ENCODE measurements at places on chromosomes 13 and 19.

DNA sequence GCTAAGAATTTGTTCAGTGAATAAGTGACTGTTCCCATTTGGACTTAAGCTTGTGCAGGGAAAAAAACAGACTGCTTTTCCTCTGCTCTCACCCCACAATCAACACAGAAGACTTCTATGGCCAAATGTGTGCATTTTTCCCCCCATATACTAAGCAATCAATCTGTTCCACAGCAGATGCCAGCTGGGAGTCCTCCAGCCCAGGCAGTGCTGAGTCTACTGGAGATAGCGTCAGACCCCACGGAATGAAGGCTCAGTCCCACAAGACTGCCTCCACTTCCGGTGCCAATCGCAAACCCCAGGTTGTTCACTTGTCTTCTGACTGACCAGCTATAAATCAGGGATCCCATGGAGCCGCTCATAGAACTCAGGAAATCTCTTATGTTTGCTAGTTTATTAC lies 69.5 kb upstream of the ANKRD10 start:
- no peak for DNase-seq

DNA sequence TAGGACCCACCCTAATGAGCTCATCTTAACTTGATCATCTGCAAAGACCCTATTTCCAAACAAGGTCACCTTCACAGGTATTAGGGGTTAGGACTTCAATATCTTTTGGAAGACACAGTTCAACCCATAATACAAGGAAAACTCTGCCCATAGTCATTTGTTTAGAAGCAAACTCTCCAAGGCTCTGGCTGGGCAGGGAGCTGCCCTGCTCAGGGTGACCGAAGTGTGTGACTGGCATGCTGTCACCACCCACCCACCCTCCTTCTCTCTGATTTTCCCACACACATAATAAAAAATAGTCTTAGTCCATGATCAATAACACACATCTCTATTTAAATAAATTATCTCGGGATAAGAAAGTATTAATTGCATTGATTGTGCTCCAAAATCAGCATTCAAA lies 161.1 kb downstream of the KCTD15 start:
- DNase-seq, result no peak

GRCh38 chr13:105642511-105642958 lies 892.9 kb downstream of the EFNB2 start:
- DNase-seq, result no peak

DNA sequence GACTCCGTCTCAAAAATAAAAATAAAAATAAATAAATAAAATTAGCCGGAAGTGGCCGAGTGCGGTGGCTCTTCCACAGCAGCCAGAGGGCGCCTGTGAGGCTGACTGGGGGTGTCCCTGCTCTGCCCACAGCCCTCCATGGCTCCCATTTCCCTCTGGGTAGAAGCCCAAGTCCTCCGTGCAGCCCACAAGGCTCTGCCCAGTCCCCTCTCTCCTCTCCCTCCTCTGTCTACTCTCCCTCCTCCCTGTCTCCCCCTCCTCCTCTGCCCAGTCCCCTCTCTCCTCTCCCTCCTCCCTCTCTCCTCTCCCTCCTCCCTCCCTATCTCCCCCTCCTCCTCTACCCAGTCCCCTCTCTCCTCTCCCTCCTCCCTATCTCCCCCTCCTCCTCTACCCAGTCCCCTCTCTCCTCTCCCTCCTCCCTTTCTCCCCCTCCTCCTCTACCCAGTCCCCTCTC lies 20.4 kb downstream of the MISP start:
- DNase-seq, result peak; percentile 68

DNA sequence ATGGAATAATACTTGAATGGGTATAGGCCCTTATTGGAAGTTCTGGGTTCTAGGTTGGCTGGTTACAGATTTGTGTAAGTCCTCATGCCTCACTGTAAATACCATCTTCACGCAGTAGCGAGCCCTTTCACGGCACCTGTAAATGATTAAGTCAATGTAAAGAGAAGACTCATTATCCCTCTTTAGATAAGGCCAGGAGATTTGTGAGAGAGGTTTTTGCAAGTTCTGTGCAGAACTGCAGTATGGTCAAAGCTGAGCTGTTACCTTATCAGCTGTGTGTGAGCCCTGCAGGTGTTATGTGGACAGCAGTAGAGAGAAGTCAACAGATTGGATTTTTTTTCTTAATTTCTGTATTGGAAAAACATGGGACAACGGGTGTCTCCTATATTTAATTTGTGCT lies 141.6 kb downstream of the SHISA2 start:
- DNase-seq, result no peak

DNA sequence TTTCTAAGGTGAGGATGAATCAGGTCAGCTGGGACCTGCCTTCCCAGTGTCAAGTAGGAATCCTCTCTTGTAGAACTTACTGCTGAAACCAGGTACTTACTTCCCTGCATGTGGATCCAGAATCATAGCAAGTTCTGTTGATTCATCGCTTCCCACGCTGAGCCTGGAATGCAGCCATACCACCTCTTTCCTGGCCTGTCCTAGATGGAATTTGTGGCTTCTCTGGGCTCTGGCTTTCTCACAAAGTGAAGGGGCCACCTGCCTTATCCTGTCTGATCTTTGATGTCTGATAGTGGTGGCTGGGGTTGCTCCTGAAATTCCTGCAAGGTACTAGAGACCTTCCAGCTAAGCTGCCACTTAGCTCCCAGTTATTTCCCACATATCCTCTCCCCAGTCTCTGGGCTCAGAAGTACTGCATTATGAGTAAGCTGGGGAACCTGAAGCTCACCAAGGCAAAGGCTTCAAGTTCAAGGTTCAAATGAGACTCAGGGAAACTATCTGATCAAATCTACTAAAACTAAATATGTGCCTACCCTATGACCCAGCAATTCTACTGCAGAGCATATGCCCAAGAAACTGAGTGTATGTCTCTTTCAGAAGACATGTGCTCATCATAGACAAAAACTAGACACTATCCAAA lies 103.5 kb downstream of the SUCLA2 start:
- no peak for DNase-seq

DNA sequence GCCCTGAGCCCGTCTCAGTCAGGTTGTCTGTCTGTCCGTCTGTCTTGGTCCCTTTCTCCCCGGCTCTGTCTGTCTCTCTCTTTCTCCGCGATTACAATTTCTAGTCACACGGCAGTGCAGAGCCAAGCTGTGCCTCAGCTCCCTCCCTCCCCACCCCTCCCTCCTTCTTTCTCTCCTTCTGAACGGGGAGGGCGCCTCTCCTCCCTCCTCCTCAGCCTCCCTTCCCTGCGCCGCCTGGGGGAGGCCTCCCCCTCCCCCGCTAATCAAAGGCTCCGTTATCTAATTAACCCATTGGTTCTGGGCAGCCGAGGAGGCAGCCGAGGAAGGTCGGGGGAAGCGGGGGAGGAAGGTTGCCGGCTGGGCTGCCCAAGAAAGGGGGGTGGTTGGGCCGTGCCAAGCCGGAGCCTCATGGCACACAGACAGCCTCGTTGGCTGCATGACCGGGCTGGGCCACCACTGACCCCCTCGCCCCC lies 16.5 kb downstream of the LRRC4B start:
- no peak for DNase-seq

- DNase-seq, result no peak
These were observed 239.5 kb downstream of the DIAPH3 start for GRCh38 chr13:59924256-59924655.

GRCh38 chr19:52941941-52942385 lies 18.7 kb upstream of the ZNF888 start:
- DNase-seq, result peak; percentile 41

GRCh38 chr13:27997904-27998522 lies 9.5 kb upstream of the URAD start:
- DNase-seq, result peak; percentile 60

GRCh38 chr19:28313633-28314032 lies 899.3 kb downstream of the UQCRFS1 start:
- no peak for DNase-seq

DNA sequence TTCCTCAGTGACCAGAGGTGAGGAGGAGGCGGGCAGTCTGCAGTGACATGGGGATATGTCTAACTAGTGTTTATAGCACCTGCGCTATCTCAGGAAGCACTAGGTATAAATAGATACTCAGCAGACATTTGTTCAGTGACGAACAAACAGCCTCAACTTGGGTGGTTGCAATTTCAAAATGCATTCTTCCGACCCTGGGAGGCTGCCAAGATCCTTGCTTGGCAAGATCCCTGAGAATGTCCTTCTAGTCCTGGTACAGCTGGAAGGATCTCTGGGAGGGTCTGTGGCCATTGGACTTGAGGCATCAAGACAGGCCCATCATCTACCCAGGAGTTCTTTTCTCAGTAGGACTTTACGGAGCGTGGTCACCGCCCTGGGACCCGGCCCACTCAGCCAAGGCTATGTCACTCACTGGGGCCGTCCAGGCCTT lies 299.5 kb downstream of the ZNF536 start:
- no peak for DNase-seq

GRCh38 chr19:5588906-5589676 lies 21.3 kb upstream of the TINCR start:
- no peak for DNase-seq

DNA sequence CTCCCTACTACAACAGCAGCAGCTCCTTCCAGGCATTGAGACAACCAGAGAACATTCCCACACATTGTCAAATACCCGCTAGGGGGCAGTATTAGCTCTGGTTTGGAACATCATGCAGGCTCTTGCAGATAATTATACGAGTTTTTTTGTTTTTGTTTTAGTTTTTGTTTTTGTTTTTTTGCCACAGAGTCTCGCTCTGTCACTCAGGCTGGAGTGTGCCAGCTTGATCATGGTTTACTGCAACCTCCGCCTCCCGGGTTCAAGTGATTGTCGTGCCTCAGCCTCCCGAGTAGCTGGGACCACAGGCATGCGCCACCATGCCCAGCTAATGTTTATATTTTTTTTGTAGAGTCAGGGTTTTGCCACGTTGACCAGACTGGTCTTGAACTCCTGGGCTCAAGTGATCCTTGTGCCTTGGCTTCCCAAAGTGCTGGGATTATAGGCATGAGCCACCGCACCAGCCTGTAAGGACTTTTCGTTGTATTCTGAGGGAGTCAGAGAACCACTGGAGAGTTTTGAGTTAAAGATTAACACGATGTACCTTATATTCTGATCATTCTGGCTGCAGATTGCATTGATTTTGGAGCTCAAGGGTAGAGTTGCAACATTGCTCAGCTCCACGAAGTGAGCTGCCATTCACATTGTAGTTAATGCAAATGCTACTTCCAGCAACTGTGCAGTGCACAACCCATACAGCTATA lies 41.7 kb upstream of the CEACAM20 start:
- peak; percentile 75 for DNase-seq

- DNase-seq, result no peak
These were observed 8.9 kb upstream of the SLC15A1 start for GRCh38 chr13:98761126-98761985.

DNA sequence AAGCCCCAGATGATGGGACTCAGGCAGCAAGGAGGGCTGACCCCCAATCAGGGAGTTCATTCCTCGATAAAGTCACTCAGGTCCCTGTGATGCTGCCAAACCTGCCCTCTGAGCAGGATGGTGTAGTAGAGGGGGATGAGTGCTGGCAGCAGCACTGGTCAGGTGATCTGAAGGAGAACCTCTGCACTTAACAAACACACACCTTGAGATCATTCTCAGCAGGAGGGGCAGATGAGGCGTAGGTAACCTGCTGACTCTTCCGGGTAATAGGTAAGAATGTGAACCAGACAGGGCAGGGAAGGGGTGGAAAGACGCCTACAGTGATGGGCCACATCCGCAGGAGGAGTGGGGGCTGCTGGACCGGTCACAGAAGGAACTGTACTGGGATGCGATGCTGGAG lies 3.2 kb downstream of the ZNF446 start:
- no peak for DNase-seq

DNA sequence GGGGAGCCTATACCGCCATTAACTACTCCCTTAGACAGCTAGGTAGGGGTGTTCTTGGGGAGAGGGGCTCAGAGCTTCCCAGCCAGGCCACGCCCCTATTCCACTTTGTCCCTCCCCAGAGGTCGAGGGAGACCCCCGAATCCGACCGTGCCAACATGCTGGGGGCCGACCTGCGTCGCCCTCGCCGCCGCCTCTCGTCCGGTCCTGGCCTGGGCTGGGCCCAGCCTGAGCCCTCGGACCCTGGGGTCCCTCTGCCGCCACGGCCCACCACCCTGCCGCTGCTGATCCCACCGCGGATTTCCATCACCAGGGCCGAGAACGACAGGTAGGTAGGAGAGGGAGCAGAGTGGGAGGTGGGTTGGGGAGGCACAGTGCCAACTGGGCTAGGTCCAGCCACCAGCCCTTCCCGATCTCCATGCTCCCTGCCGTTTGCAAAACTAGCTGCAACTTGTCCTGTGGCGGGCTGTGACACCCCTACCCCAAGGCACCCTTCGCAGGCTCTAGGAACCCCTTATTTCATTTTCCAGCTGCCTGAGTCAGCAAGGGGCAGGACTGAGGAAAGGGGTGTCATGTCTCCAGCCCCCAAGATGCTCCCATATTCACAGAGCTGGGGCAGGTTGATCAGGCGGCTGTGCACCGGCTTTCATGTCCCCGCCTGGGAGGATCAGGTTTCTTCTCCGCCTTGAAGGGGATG lies 2.6 kb upstream of the PDE4A start:
- no peak for DNase-seq

GRCh38 chr13:31053091-31053490 lies 108.6 kb downstream of the HSPH1 start:
- DNase-seq, result no peak

- no peak for DNase-seq
These were observed 109.9 kb downstream of the OLFM4 start for GRCh38 chr13:53138376-53139036.

GRCh38 chr13:40496035-40496810 lies 170.2 kb downstream of the FOXO1 start:
- DNase-seq, result no peak

DNA sequence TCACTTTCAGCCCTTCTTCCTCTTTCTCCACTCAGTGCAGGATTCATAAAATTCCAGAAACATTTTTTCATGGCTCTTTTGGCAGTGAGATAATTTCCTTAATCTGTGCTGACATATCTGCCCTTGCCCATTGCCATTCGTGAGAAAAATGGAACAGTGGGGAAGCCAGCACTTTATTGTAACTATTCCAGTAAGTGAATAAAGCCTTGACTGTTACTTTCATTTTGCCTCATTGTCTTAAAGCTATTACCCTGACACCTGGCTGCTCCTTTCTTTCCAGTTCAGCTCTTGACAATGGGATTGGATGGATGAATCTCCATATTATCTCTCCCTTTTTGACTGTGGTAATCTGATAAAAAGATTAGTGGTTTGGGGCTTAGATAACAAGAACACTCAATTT lies 1068.1 kb upstream of the PCDH20 start:
- DNase-seq, result no peak

- no peak for DNase-seq
These were observed 885.2 kb downstream of the PCDH9 start for GRCh38 chr13:66344805-66345517.

DNA sequence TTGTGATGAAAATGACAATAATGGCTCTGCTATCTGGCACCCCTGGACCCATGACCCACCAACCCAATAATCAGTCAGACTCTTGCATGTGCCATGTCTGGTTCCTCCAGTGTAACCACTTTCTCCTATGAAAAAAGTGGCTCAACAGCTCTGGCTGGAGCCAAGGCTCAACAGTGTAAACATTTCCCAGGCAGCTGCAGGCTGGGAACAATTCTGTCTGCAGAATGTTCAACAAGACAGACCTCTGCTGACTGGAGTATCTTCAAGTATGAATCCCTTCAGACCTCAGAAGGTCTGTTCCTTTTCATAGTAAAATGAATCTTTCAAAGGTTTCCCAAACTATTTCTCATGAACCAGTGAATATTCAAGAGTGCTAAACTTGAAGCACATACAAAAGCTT lies 410.1 kb upstream of the HTR2A start:
- DNase-seq, result no peak

Measured in activated CD8-positive, alpha-beta T cell treated with anti-CD3 and anti-CD28 coated beads for 36 hours (primary cell).